ENCODE measurements at places on chromosomes 3 and 15.
A peak's percentile ranks its signal among the peaks of the same experiment; 100 is the strongest.

- DNase-seq = no peak
Measured at GRCh38 chr15:69812861-69813261, 284.9 kb downstream of the TLE3 start.

- DNase-seq = no peak
Measured at GRCh38 chr3:3353153-3353552, 173.7 kb upstream of the CRBN start.

DNA sequence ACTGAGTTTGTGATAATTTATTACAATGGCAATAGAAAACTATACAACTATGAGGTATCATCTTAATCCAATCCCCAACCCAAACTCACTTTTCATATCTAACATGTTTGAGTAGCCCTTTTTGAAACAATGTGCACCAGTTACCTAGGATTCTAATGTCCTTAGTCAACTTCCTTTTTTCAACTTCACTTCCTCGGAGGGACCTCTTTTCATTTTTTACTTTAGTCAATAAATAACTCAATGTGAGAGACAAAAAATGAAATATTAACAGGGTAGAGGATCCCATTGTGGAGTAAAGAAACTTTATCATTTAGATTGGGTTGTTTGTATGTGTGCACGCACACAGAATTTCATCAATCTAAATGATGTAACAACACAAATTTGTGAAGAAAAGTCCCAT is 193.6 kb upstream of the LRRC3B start:
- no peak for DNase-seq

GRCh38 chr3:109125902-109126301 is 8.0 kb upstream of the MORC1 start:
- no peak for DNase-seq

DNA sequence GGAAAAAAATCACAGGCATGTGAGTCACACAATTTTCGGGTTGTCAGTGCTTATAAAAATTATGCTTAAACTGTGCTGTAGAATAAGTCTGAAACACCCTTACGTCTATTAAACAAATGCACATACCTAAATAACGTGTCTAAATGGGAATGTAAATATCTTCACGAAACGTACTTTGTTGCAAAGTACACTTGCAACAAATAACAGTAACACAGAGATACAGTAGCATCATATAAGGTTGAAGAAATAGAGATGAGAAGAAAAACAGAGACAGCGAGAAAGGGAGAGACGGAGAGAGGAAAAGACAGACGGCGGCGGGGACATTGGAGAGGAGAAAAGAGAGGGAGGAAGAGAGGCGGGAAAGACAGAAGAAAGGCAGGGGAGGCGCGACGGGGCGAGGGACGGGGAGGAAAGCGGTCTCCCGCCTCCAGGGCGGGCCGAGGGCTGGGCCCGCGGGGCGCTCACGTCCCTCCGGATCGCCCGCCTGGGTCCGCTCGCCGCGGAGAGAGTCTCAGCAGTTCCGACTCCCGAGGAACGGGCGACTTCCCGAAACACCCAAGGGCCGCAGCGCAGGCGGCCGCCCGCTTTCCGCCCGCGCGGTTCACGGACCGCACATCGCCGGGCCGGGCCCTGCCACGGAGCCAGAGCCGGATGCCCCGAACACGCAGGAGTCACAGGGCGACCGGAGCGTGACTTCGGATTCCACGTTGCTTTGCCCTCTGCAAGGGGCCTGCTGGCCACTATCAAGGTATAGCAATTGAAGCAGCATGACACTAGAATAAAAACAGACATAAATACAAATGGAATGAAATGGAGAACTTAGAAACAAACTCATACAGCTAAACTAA is 153.4 kb downstream of the LMLN start:
- DNase-seq = peak; percentile 62

- no peak for DNase-seq
Measured at GRCh38 chr15:98791046-98791701, 142.8 kb downstream of the IGF1R start.

GRCh38 chr3:178475062-178475461 is 61.2 kb upstream of the KCNMB2 start:
- no peak for DNase-seq

DNA sequence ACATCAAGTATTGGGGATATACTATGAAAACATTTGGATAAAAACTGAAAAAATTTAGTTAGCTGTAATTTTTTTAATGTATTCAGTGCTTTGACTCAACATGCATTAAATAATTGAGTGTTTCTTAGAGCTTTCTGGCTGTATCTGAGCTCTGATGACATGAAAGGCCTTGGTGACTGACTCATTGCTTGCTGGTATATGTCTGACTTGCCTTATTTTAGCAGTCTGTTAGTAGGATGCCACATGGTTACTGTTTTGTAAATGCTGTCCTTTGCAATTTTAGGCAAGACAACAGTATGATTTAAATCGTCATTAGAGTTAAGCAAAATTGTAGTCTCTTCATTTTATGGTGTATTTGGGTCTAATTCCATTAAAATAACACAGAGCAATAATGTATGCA is 199.2 kb downstream of the GHSR start:
- DNase-seq = no peak

- no peak for DNase-seq
Measured at GRCh38 chr3:63927422-63928280, 15.5 kb upstream of the SCAANT1 start.

DNA sequence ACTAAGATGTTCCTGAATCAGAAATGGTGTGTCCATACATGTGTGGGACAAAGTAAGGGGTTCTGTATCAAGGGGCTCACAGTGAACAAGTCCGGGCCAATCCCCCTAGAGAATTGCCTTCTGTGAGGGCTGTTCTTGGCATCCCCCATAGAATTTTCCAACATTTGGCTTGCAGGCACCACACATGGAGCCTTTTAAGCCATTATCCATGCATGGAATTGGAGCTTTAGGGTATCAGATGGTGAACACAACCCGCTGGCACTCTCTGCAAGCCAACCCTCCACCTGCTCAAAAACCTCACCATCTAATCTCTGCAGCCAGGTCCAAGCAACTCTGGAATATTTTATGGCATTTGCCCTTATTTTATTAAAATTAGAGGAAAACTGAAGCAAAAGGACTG is 278.7 kb downstream of the ERC2 start:
- DNase-seq = no peak

- DNase-seq = no peak
Measured at GRCh38 chr15:72614810-72615532, 39.5 kb upstream of the GOLGA6B start.

Measured in aorta (tissue), 5 donors.